Left lung (tissue), 14 donors: ENCODE measurements at places on chromosomes 6 and 20. TPM values are rescaled to one million over a fixed set of nuclear protein-coding genes. Genes with fewer than 3 reads are reported as not detected.

- H3K27ac ChIP-seq, result no peak overlapping the region
- H3K4me1 ChIP-seq, result peaks cover 15% of the 10 kb centered on the region
- no peaks in the 10 kb centered on the region for H3K27me3 ChIP-seq
- H3K36me3 ChIP-seq, result no peaks in the 10 kb centered on the region
Observed at GRCh38 chr6:52612336-52613054, 35.6 kb upstream of the TRAM2 start.

- H3K4me1 ChIP-seq, result no peaks in the 10 kb centered on the region
- no peak overlapping the region for H3K4me3 ChIP-seq
- no peak overlapping the region for H3K27ac ChIP-seq
- DNase-seq, result no peak
- no peaks in the 10 kb centered on the region for H3K27me3 ChIP-seq
Observed at GRCh38 chr6:133447924-133448323, 206.8 kb downstream of the EYA4 start.

- H3K4me1 ChIP-seq, result no peaks in the 10 kb centered on the region
- no peaks in the 10 kb centered on the region for H3K27me3 ChIP-seq
- H3K36me3 ChIP-seq, result no peaks in the 10 kb centered on the region
- no peak overlapping the region for H3K4me3 ChIP-seq
Observed at GRCh38 chr20:37421988-37422387, 76.0 kb downstream of the SRC start.

GRCh38 chr20:6765469-6766058 lies 1.9 kb upstream of the BMP2 start:
- no peak overlapping the region for H3K4me3 ChIP-seq
- no peaks in the 10 kb centered on the region for H3K36me3 ChIP-seq
- DNase-seq, result no peak
- no peak overlapping the region for H3K27ac ChIP-seq
- H3K27me3 ChIP-seq, result no peaks in the 10 kb centered on the region
- peaks cover 25% of the 10 kb centered on the region for H3K4me1 ChIP-seq

DNA sequence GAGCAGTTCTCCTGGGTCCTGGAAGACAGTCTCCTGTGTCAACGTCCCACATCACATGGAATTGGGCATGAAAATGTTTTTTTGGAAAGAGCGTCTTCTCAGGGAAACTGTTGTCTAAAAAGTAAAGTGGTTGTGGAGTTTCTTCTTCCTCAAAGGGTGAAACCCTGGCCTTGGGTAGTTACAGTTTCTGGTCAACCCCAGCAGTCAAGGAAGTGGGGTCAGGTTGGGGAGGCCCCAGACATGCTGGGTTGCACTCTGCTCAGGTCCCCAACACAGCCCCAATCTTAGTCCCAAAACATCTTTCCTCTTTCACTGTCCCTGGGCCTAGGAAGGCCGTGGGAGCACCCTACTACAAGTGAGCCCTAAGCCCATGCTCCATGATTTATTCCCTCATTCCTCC lies 996 bp upstream of the NFKBIE start:
- H3K4me3 ChIP-seq, result no peak overlapping the region
- peak overlapping the region; percentile 90 for H3K27ac ChIP-seq
- DNase-seq, result no peak
- H3K27me3 ChIP-seq, result peaks cover 33% of the 10 kb centered on the region
- peaks cover 13% of the 10 kb centered on the region for H3K36me3 ChIP-seq

DNA sequence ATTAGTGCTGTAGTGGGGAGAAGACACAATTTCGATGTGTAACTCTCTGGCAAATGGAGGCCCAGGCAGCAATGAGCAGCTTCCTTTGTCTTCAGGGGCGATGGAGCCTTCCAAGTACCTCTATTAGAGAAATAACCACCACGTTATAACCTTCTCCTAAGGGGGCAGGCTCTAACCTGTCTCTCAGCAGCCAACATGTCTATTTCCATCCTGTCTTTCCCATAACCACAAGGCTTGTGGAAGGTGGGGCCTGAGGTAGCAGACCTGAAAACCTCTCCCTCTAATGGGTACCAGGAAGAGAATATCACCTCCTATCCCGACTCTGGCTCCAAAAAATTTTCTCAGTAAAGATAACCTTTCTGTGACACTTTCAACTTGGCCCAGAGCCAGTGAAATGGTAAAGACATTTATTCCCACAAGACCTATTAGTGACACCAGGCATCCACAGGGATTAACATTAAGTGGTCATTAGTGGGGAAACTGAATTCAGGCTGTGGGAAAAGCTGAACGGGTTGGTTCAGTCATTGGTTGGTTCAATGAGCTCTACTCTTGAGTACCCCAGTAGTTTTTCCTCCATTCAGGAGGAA lies 4.0 kb downstream of the PEX6 start:
- DNase-seq, result no peak
- H3K27me3 ChIP-seq, result no peaks in the 10 kb centered on the region
- no peak overlapping the region for H3K4me3 ChIP-seq
- peaks cover 11% of the 10 kb centered on the region for H3K36me3 ChIP-seq
- no peak overlapping the region for H3K27ac ChIP-seq

Gene ENPP1
- 2.0 TPM for total RNA-seq

Gene OR10C1
- total RNA-seq, result not detected

- H3K4me1 ChIP-seq, result peaks cover 7% of the 10 kb centered on the region
- H3K27ac ChIP-seq, result no peak overlapping the region
- H3K4me3 ChIP-seq, result peak overlapping the region; percentile 41
- H3K36me3 ChIP-seq, result no peaks in the 10 kb centered on the region
- H3K27me3 ChIP-seq, result peaks cover 30% of the 10 kb centered on the region
- peak; percentile 68 for DNase-seq
Observed at GRCh38 chr20:36153736-36154699, 522 bp upstream of the EPB41L1 start.

Gene GPR6
- total RNA-seq, result not detected

- H3K36me3 ChIP-seq, result peaks cover 24% of the 10 kb centered on the region
- no peak overlapping the region for H3K27ac ChIP-seq
- H3K4me1 ChIP-seq, result no peaks in the 10 kb centered on the region
- DNase-seq, result no peak
- no peak overlapping the region for H3K4me3 ChIP-seq
Observed at GRCh38 chr6:111030008-111031007, 48.5 kb downstream of the RPF2 start.

DNA sequence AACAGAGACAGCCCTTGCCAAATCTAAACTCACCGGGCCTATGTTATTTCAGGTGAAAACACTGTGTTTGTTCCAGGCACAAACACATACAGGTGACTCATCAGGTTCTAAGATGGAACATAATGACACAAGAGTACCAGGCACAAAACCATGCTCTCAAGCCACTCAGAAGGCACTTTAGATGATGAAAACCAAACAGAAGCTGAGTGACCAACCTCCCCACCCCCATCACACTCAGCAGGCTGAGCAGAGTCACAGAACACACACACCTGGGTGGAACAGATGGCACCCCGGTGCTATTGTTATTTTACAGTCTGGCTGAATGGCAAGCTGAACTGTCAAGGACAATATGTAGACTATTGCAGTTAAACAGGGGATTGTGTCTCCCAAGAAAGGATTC lies 20.6 kb upstream of the NKX2-2 start:
- no peaks in the 10 kb centered on the region for H3K4me1 ChIP-seq
- H3K27ac ChIP-seq, result no peak overlapping the region
- H3K36me3 ChIP-seq, result no peaks in the 10 kb centered on the region
- no peak overlapping the region for H3K4me3 ChIP-seq
- no peak for DNase-seq

GRCh38 chr6:79570129-79571029 lies 33.1 kb upstream of the LCA5 start:
- H3K4me1 ChIP-seq, result peaks cover 5% of the 10 kb centered on the region
- H3K4me3 ChIP-seq, result no peak overlapping the region
- H3K27me3 ChIP-seq, result no peaks in the 10 kb centered on the region

GRCh38 chr6:138986578-138986977 lies 1.5 kb downstream of the REPS1 start:
- H3K4me1 ChIP-seq, result peaks cover 16% of the 10 kb centered on the region
- H3K4me3 ChIP-seq, result peak overlapping the region; percentile 76
- peak; percentile 9 for DNase-seq
- no peak overlapping the region for H3K27ac ChIP-seq
- H3K36me3 ChIP-seq, result no peaks in the 10 kb centered on the region

GRCh38 chr6:87608802-87609201 lies 18.9 kb downstream of the ORC3 start:
- H3K4me1 ChIP-seq, result no peaks in the 10 kb centered on the region
- H3K27me3 ChIP-seq, result no peaks in the 10 kb centered on the region
- no peak overlapping the region for H3K27ac ChIP-seq
- peaks cover 55% of the 10 kb centered on the region for H3K36me3 ChIP-seq
- H3K4me3 ChIP-seq, result no peak overlapping the region

Gene PGC
- total RNA-seq, result 266 TPM

GRCh38 chr6:14921170-14921569 lies 324.7 kb upstream of the JARID2 start:
- H3K4me1 ChIP-seq, result no peaks in the 10 kb centered on the region
- peak overlapping the region; percentile 98 for H3K27ac ChIP-seq
- no peaks in the 10 kb centered on the region for H3K27me3 ChIP-seq
- no peaks in the 10 kb centered on the region for H3K36me3 ChIP-seq
- peak; percentile 89 for DNase-seq

- no peaks in the 10 kb centered on the region for H3K36me3 ChIP-seq
- no peak overlapping the region for H3K27ac ChIP-seq
- no peak overlapping the region for H3K4me3 ChIP-seq
- H3K27me3 ChIP-seq, result no peaks in the 10 kb centered on the region
Observed at GRCh38 chr6:47724300-47724699, 25.9 kb downstream of the ADGRF4 start.

DNA sequence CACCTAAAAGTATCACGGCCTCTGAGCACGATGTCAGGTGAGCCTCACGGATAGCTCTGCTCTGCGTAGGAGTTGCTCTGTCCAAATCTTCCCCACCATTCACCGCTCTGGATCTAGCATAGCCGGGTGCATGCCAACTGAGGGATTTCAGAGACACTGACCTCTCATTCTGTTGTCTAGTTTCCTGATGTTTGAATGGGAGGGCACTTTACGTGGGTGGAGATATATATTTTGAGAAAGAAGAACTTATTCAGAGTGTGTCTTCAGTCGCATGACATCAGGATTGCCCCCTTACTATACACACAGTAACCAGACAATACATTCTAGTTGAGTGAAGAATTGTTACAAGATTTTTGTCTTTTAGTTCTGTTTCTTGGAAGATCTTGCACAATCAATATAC lies 96.5 kb upstream of the CITED2 start:
- no peak overlapping the region for H3K4me3 ChIP-seq
- no peaks in the 10 kb centered on the region for H3K27me3 ChIP-seq
- no peak overlapping the region for H3K27ac ChIP-seq
- no peaks in the 10 kb centered on the region for H3K36me3 ChIP-seq
- DNase-seq, result no peak

- no peaks in the 10 kb centered on the region for H3K4me1 ChIP-seq
- no peak overlapping the region for H3K27ac ChIP-seq
- H3K27me3 ChIP-seq, result no peaks in the 10 kb centered on the region
- no peak for DNase-seq
Observed at GRCh38 chr20:14583413-14583812, 246.0 kb upstream of the FLRT3 start.
